Fibroblast of lung (primary cell): ENCODE measurements at places on chromosomes 2 and 18. TPM values are rescaled to one million over a fixed set of nuclear protein-coding genes. Genes with fewer than 3 reads are reported as not detected.

- peak; percentile 48 for DNase-seq
Measured at GRCh38 chr18:31508781-31509180, 10.8 kb downstream of the DSG2 start.

GRCh38 chr2:241846406-241846805 is 12.3 kb downstream of the PDCD1 start:
- DNase-seq, result no peak

- no peak for DNase-seq
Measured at GRCh38 chr18:3342628-3343027, 80.7 kb downstream of the MYL12B start.

DNA sequence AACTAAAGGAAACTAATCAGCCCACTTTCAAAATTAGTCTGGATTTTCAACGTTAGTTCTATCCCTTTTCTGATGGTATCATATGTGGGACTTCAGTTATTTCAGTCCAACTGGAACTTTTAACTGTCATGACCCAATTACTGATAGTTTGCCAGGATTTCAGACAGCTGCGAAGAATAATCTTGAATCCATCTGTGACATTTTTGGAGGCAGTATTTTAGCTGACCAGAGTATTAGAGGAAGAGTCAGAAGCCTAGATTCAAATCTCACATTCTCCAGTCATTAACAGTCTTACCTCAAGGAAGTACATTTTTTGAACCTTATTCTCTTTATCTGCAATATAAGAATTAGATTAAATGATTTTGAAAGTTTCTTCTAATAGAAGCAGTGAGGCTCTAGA is 81.3 kb downstream of the PTRHD1 start:
- no peak for DNase-seq

DNA sequence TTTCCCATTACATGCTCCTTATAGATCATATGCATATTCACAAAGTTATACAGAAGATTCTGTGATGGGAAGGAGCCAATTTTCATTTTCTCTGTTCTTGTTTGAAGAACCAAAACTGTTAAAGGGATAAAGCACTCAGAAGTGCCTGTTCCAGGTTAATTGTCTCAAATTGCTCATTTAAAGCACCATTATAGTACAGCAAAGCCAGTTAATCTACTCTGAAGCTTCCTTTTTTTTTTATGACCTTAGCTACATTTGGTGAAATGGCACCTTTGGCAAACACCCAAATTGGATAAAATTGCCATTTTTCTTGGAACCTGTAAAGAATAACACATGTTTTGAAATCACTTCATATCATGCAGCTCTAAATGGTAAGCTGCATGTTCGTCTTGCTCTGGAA is 1092.3 kb downstream of the BCL11A start:
- no peak for DNase-seq

GRCh38 chr2:128280901-128281321 is 37.8 kb downstream of the HS6ST1 start:
- peak; percentile 42 for DNase-seq

The LAMA1 gene
- 5.8 and 24.9 TPM in 2 replicates for total RNA-seq

The NPPC gene
- total RNA-seq, result not detected in 2 replicates

The KCNG2 gene
- total RNA-seq, result 6.4 and 10.1 TPM in 2 replicates

The UGT1A1 gene
- not detected in 2 replicates for total RNA-seq

The EMILIN1 gene
- total RNA-seq, result 187 and 251 TPM in 2 replicates
